ENCODE measurements at places on chromosomes 5 and 9.

GRCh38 chr9:22337261-22337660 is 109.4 kb upstream of the DMRTA1 start:
- DNase-seq: no peak

DNA sequence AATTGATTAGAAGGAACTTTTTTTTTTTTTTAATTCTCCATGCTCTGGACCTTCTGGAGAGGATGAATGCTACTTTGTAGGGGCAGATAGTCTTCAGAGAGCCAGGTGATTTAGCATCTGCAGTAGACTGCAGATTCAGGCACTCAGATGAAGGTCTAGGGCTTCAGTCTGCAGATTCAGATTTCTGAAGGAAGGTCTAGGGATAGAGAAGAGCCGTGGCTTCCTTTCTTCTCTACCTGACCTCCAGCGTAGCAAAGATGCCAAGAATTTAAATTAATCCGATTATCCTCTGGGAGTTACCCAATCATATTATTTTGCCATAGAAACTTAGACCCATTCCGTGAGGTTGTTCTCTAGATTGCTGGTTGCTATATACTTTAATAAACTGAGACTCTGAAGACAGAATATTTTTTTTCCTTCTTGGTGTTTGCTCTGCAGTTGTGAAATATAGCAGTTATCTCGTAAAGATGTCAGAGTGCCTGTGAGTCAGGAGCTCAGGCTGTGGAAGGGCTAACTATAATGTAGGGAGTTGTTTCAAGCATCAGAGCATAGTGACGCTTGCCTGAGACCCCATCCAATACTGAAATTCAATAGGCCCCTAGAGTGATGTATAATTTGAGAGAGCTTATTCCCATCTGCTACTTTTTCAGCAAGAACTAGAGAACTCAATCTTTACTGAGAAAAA is 132.7 kb upstream of the SLC12A2 start:
- no peak for DNase-seq

GRCh38 chr9:120513825-120514396 is 66.1 kb downstream of the CDK5RAP2 start:
- no peak for DNase-seq

DNA sequence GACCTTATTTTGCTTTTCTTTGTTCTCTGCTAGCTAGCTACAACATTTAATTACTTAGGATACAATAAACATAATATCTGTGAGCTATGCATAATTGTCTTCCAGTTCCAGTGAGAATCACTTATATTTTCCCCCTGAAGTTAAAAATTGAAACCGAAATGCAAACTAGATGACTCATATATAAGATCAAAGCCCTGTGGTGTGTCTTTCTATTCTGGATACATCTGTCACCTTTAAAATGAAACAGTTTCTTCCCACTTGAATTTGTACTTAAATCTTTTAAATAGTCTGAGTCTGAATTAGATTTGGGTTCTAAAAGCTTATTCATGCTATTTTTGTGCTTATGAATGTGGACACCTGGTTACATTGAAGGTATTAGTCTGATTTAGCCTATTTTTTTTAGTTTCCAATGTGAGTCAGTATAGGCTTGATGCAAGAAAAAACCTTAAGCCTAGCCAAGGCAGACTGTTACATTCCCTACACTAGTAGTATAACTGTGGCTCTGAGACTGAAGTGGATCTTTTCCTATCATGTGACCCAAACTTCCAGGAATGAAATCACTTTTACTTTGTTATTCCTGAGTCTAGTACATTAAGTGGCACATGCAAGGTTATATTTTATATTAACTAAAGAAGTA is 703.5 kb upstream of the RGMB start:
- DNase-seq: peak; percentile 4

GRCh38 chr9:79254900-79255650 is 316.7 kb upstream of the TLE4 start:
- DNase-seq: no peak

GRCh38 chr5:15787681-15788080 is 287.7 kb downstream of the FBXL7 start:
- no peak for DNase-seq

- peak; percentile 77 for DNase-seq
Measured at GRCh38 chr5:169629847-169630548, 7.1 kb upstream of the DOCK2 start.

GRCh38 chr5:135365281-135365680 is 33.8 kb downstream of the MACROH2A1 start:
- DNase-seq: no peak

DNA sequence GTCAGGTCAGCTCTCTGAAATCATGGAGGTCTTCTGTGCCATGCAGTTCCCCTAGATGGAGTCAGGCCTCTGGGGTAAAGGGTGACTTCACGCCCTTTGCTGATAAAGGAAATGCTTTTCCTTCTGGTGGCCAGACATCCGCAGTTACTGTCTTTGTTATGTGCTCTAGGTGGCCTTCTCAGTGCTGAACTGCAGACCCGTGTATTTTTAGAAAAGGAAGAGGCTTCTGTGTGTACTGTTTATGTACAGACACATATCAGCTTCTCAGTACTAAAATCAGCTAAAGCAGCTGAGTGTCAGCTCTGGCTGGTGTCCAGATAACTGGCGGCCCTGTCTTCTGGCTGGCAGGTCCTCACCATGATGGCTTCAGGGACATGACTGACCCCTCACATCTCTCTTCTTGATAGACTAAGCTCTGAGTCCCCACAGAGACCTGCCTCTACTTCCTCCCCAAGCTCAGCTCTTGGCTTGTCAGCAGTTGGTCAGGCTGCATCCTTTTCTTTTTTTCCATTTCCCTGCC is 75.3 kb downstream of the ARHGAP26 start:
- DNase-seq: no peak

GRCh38 chr5:181035991-181036815 is 3.9 kb upstream of the BTNL9 start:
- DNase-seq: no peak

- no peak for DNase-seq
Measured at GRCh38 chr5:78738693-78739300, 90.2 kb upstream of the LHFPL2 start.

GRCh38 chr5:150582241-150583109 is 58.0 kb upstream of the SYNPO start:
- DNase-seq: no peak

GRCh38 chr5:180820788-180821321 is 18.2 kb upstream of the MGAT1 start:
- no peak for DNase-seq

DNA sequence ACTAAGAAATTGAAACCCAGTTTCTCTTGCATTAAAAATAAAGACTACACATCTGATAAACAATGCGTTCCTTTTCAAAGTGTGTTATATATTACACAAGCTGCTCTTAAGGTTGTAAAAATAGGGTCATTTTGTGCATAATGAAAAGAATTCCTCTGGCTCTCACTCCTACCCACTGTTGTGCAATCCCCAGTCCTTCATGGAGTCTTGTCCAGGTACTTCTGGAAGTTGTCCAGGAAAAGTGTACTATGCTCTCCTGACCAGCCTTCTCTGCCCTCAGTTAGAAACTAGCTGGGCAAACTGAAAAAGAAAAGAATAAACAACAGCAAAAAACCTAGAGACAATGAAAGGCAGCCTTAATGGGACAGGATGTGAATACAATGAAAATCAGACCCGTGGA is 345.5 kb upstream of the PAPPA start:
- no peak for DNase-seq

Data from activated CD4-positive, alpha-beta T cell treated with anti-CD3 and anti-CD28 coated beads, Interleukin-2, Interleukin-4, amounts not matched to agents 100 ng/mL and 50 ng/mL, durations not matched to agents 16 hours and 8 hours (primary cell).